ENCODE measurements at places on chromosomes 6 and 20.

- DNase-seq, result no peak
These were observed 3.8 kb upstream of the SLC17A1 start for GRCh38 chr6:25835442-25836283.

GRCh38 chr6:103797738-103798137, 1062.0 kb downstream of the HACE1 start:
- DNase-seq, result no peak

GRCh38 chr6:50845499-50846143, 26.9 kb downstream of the TFAP2B start:
- DNase-seq, result no peak

- DNase-seq, result no peak
These were observed 622 bp downstream of the GPANK1 start for GRCh38 chr6:31663961-31664789.

- no peak for DNase-seq
These were observed 2.4 kb downstream of the NUS1 start for GRCh38 chr6:117677553-117678141.

DNA sequence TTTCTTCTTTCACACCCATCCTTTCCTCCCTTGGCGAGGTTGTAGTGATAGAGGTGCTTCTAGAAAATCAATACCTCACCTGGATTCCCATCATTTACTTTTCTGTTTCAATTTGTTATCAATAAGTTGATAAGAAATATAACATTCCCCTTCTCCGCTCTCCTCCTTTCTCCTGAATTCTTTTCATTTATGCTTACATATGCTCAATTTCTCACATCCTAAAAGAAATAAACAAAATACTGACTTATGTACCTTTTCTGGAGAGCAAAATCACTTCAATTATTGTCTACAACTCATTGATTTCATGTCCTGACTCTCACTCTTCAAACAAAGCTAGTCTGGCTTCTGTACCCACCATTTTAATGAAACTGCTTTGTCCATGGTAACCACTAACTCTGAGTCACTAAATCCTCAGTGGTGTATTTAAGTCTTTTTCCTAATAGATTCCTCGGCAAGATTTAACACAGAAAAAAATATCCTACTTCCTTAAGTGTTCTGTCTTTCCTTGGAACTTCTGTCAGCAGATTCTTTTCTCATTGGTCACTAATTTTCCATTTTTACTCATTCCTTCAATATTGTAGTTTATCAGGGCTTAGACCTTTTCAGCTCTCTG, 289.6 kb downstream of the RFPL4B start:
- no peak for DNase-seq

- DNase-seq, result no peak
These were observed 584.1 kb downstream of the MAFB start for GRCh38 chr20:40104959-40105358.

GRCh38 chr6:33989016-33989854, 156.7 kb downstream of the GRM4 start:
- DNase-seq, result no peak

DNA sequence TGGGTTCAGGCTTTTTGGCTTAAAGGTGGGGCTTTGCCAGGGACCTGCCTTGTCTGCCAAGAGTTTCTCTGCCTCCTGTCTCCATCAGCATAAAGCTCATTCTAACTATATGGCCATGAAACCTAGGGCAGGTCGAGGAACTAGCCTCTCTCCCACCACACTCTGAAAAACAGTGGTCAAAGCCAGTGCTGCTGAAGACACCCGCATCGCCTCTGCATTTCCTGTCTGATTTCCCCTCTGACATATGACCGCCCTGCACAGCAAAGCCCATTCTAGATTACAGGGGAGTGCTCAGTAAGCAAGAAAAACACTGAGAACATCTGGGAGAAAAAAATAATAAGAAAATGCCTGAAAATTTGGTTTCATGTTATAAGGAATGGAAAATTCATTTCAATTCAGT, 573.6 kb downstream of the PRKN start:
- DNase-seq, result no peak

GRCh38 chr20:1712634-1713624, 55.4 kb upstream of the SIRPG start:
- no peak for DNase-seq

DNA sequence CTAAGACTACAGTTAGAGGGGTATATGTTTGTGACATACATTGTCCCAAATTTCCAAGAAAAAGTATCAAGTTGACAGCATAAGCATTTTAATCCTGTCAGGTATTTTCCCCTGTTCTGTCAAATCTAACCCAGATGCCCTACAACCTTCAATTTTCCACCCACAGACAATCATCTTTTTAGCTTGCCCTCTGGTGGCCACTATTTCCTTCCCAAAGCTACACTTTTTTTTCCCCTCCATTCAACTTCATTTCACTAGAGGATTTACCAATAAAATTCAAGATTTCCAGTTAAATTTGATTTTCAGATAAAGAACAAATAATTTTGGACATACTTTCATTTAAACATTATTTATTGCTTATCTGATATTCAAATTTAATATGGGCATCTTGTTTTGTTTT, 286.6 kb downstream of the TENT5A start:
- no peak for DNase-seq

DNA sequence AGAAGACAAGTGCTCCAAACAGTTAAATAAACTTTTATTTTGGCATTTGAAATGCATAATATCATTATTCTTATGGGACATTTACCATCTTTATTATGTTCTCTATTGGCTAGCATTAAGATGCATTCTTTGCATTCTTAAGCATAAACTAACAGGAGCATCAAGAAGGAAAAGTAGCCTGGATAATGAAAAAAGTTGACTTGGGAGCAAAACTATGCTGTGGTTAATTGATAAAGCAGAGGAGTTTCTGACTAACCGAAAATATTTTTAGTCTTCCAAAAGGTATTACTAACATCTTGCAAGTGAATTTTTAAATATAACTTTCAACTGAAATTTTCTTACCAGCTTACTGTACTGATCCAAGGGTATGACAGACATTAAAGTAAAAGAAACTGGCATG, 140.3 kb downstream of the FLRT3 start:
- no peak for DNase-seq

DNA sequence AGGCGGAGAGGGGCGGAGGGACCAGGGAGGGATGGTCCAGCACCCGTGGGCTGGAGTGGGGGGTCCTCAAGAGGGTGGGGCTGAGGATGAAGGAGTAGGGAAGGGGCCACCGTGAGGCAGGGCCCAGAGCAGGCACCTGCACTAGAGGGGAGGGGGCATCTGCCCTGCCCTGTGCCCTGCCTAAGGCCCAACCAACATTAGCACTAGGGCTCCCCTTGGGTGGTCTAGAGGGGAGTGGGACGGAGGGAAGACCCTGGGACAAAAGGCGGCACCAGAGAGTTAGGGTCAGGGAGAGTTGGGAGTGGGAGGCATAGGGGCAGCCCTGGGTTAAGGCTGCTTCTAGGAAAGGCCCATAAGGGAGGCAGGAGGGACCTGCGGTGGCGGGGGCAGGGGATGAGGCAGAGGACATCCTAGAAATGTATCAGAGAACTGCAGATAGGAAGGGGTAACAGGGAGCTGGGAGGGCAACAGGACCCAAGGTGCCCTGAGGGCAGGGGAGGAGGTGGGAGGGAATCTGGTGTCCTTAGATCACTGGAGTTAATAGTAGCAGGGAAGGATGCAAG, 24.5 kb downstream of the HLA-F start:
- DNase-seq, result no peak

GRCh38 chr20:59361411-59361810, 61.0 kb downstream of the EDN3 start:
- no peak for DNase-seq

GRCh38 chr6:119237177-119237715, 112.3 kb downstream of the MAN1A1 start:
- DNase-seq, result no peak

DNA sequence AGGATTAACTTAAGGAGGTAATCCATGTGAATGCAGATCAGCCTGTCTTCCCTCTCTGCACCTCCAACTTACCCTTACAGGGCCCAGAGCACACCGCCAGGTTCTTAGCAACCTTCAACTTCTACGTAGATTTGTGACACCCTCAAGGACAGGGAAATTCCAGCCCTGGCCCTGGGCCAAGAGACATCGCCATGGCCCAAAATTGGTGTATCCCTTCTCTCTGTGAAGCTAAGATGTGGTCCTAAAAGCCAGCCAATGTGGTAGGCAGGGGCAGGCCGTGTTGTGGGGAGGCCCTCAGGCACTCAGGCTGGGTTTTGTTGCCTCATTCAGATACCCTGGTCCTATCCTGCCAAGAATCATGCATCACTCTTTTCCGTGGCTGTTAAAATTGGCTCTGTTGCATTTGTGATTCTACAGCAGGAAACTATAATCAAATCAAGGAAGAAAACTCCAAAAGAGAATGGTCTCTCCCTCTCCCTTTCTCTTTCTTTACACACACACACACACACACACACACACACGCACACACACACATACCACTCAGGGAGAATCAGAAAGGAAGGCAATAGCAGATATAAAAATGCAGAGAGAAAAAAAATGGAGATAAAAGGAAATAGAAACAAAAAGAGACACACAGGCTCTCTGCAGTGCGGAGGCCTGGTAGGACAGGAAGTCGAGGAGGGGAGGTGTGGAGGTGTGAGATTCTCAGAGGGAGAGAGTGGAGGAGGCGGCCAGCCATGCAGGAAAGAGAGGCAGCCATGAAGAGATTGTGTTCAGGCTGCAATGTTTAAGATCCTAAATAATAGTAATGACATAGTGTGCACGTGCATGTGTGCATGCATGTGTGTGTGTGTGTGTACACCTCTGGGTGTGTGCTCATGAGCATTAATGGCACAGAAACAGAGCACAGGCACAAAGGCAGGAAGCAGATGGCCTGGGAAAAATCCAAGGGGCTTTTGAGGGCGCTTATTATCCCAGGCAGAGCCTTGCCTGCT, 201.8 kb upstream of the LRFN2 start:
- DNase-seq, result no peak

DNA sequence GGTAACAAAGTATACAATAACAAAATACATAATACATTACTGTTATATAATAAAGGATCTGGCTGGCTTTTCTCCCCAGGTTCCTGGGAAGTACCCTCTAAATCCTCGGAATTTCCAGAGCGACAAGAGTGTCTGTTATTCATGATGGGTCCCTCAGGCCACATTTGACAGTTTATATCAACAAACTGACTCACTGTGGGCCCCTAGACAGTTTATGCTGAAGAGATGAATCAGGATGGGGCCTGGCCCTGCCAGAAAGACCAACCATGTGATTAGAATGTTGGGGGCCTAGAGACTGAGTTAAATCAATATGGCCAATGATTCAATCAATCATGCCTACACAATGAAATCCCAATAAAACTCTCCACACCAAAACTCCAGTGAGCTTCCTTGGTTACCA, 13.5 kb downstream of the USP45 start:
- DNase-seq, result no peak

- DNase-seq, result no peak
These were observed 155.9 kb upstream of the POU3F2 start for GRCh38 chr6:98678481-98678880.

DNA sequence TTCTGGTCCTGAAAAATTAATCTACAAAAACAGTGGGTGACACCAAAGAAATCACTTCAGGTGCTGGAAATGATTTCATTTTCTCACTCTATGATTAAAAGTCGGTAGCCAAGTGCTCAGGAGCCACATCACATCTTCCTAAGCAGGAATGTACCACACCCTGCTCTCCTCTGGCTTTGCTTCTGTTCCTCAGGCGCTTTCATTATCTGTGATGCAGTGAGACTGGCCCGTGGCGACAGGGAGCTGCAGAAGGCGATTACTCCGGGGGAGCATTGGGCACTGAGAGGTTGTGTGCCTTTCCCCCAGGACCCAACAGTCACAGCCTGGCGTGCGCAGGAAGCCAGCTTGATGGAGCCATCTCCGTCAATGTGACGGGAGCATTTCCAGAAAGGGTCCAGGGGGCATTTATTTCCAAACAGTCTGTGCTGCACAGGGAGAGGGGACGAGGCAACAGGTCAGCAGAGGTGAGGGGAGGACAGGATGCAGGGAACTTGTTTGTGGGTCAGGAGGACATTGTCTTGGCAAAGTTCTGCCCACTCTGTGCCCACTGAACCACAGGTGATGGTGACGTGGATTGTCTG, 5.6 kb upstream of the ZNF831 start:
- DNase-seq, result no peak

All from cortex of kidney (tissue), 1 donor.